ENCODE measurements at places on chromosomes 7 and 10. TPM values are rescaled to one million over a fixed set of nuclear protein-coding genes. Genes with fewer than 3 reads are reported as not detected.

- no peaks in the 10 kb centered on the region for H3K36me3 ChIP-seq
- no peaks in the 10 kb centered on the region for H3K27me3 ChIP-seq
- H3K27ac ChIP-seq = no peak overlapping the region
Measured at GRCh38 chr10:35262436-35262835, 73.9 kb upstream of the CCNY start.

GRCh38 chr7:66877577-66878300 is 43.3 kb upstream of the TMEM248 start:
- no peaks in the 10 kb centered on the region for H3K27me3 ChIP-seq
- H3K27ac ChIP-seq = no peak overlapping the region
- H3K4me1 ChIP-seq = no peaks in the 10 kb centered on the region
- H3K36me3 ChIP-seq = no peaks in the 10 kb centered on the region
- H3K4me3 ChIP-seq = no peak overlapping the region
- no peak for DNase-seq

- DNase-seq = no peak
- no peaks in the 10 kb centered on the region for H3K36me3 ChIP-seq
- H3K4me1 ChIP-seq = peaks cover 7% of the 10 kb centered on the region
- H3K27me3 ChIP-seq = no peaks in the 10 kb centered on the region
- no peak overlapping the region for H3K27ac ChIP-seq
- H3K4me3 ChIP-seq = no peak overlapping the region
Measured at GRCh38 chr7:29278337-29279069, 83.9 kb downstream of the CHN2 start.

GRCh38 chr10:70312972-70313371 is 29.2 kb upstream of the NPFFR1 start:
- no peak for DNase-seq
- no peaks in the 10 kb centered on the region for H3K27me3 ChIP-seq
- no peak overlapping the region for H3K27ac ChIP-seq

DNA sequence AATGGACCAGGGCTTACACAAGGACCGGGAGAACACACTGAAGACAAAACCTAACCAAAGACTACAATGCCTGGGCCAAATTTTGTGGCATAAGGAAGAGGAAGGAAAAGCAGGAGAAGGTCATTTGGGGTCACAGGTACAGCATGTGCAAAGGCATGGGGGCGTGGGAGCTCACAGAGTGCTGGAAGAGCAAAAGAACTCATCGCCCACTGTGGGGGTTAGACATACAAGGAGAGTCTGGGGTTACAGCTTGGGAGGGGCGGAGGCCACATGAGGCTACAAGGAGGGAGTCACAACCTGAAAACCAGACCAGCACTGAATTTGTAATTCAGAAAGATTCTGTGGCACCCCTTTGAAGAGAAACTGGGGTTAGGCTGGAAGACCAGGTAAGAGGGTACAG is 9.7 kb downstream of the PUS7 start:
- H3K27ac ChIP-seq = no peak overlapping the region
- H3K4me3 ChIP-seq = no peak overlapping the region
- H3K4me1 ChIP-seq = no peaks in the 10 kb centered on the region
- DNase-seq = no peak
- H3K36me3 ChIP-seq = no peaks in the 10 kb centered on the region
- no peaks in the 10 kb centered on the region for H3K27me3 ChIP-seq

DNA sequence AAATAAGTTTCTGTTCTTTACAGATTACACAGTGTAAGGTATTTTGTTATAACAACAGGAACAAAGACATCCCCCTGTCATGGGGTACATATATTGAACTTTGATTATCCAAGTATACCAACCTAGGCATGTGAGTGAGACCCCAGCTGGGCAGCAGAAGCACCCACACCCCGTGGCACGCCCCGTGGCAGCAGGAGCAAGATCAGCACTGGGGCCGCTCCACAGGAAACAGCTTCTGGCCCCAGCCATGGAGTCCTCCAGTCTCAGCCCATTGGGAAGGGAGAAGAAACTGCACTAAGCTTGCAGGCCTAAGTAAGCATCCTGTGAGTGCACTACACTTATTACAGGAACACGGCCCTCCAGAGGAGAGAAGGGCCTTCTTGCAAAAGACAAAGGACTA is 24.2 kb upstream of the TMEM72 start:
- no peak overlapping the region for H3K4me3 ChIP-seq
- no peak overlapping the region for H3K27ac ChIP-seq
- no peaks in the 10 kb centered on the region for H3K36me3 ChIP-seq
- no peaks in the 10 kb centered on the region for H3K4me1 ChIP-seq
- no peak for DNase-seq

GRCh38 chr7:43856996-43857395 is 12.3 kb downstream of the MRPS24 start:
- H3K27me3 ChIP-seq = no peaks in the 10 kb centered on the region
- DNase-seq = no peak
- H3K4me3 ChIP-seq = no peak overlapping the region
- H3K36me3 ChIP-seq = no peaks in the 10 kb centered on the region

GRCh38 chr7:44097064-44097932 is 6.8 kb upstream of the AEBP1 start:
- H3K27ac ChIP-seq = no peak overlapping the region
- H3K27me3 ChIP-seq = peaks cover 6% of the 10 kb centered on the region
- H3K4me3 ChIP-seq = no peak overlapping the region
- H3K36me3 ChIP-seq = no peaks in the 10 kb centered on the region
- DNase-seq = no peak
- H3K4me1 ChIP-seq = no peaks in the 10 kb centered on the region

- H3K27me3 ChIP-seq = no peaks in the 10 kb centered on the region
- no peaks in the 10 kb centered on the region for H3K4me1 ChIP-seq
- no peak overlapping the region for H3K27ac ChIP-seq
- H3K4me3 ChIP-seq = no peak overlapping the region
- DNase-seq = no peak
Measured at GRCh38 chr10:52807803-52808202, 35.2 kb upstream of the MBL2 start.

DNA sequence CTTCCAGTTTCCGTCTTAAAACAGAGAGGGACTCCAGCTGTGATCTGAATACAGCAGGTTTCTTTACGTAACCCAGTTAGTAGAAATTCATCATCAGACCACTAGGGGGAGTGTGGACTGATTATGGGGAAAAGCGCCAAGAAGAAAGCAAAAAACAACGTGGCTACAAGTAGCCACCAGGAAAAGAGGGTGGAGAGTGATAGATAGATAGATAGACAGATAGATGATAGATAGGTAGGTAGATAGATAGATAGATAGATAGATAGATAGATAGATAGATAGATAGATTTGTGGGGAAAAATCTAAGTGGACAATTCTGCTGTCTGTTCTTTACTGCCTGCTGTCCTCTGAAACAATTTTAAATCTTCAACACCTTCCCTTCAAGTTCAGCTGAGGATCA is 12.7 kb upstream of the AKR1B10 start:
- H3K4me1 ChIP-seq = no peaks in the 10 kb centered on the region
- DNase-seq = peak; percentile 81
- H3K4me3 ChIP-seq = no peak overlapping the region
- H3K27me3 ChIP-seq = peaks cover 12% of the 10 kb centered on the region
- no peaks in the 10 kb centered on the region for H3K36me3 ChIP-seq

DNA sequence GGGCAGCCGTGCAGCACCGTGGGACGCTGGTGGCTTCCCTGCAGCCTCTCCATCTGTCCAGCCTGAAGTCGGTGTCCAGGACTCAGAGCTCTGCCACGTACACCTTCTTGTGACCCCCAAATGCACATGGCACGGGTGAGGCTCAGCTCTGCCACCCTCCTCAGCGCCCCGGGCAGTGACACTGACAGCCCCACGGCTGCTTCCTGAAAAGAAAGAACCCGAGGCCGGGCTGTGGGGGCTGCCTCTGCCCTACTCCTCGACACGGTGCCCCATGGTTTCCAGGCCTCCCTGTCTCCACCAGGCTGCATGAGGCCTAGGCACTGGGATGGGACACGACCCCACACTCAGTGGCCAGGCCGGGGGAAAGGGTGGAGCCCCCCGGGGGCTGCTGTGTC is 13.7 kb downstream of the ADGRA1 start:
- H3K36me3 ChIP-seq = no peaks in the 10 kb centered on the region
- H3K27ac ChIP-seq = no peak overlapping the region
- H3K4me3 ChIP-seq = no peak overlapping the region
- peaks cover 19% of the 10 kb centered on the region for H3K27me3 ChIP-seq
- DNase-seq = no peak

GRCh38 chr7:34835901-34836600 is 178.0 kb downstream of the NPSR1 start:
- H3K4me1 ChIP-seq = peaks cover 11% of the 10 kb centered on the region
- no peak for DNase-seq
- H3K27ac ChIP-seq = no peak overlapping the region
- no peak overlapping the region for H3K4me3 ChIP-seq

- no peak overlapping the region for H3K27ac ChIP-seq
- DNase-seq = no peak
- H3K4me3 ChIP-seq = no peak overlapping the region
- peaks cover 70% of the 10 kb centered on the region for H3K27me3 ChIP-seq
Measured at GRCh38 chr10:117126034-117126433, 12.0 kb downstream of the VAX1 start.

GRCh38 chr7:118148930-118149329 is 35.0 kb upstream of the LSM8 start:
- no peaks in the 10 kb centered on the region for H3K36me3 ChIP-seq
- no peak overlapping the region for H3K27ac ChIP-seq
- no peaks in the 10 kb centered on the region for H3K27me3 ChIP-seq
- DNase-seq = no peak
- H3K4me1 ChIP-seq = peaks cover 13% of the 10 kb centered on the region

GRCh38 chr7:157674715-157675426 is 338.1 kb downstream of the DNAJB6 start:
- peaks cover 50% of the 10 kb centered on the region for H3K4me1 ChIP-seq
- no peak for DNase-seq
- H3K27ac ChIP-seq = no peak overlapping the region
- H3K36me3 ChIP-seq = no peaks in the 10 kb centered on the region

GRCh38 chr10:62047228-62047892 is 145.9 kb downstream of the ARID5B start:
- no peak for DNase-seq
- H3K4me3 ChIP-seq = no peak overlapping the region
- no peak overlapping the region for H3K27ac ChIP-seq
- H3K36me3 ChIP-seq = no peaks in the 10 kb centered on the region
- peaks cover 11% of the 10 kb centered on the region for H3K4me1 ChIP-seq

- peaks cover 7% of the 10 kb centered on the region for H3K4me1 ChIP-seq
- H3K27me3 ChIP-seq = peaks cover 10% of the 10 kb centered on the region
- no peak overlapping the region for H3K4me3 ChIP-seq
- no peaks in the 10 kb centered on the region for H3K36me3 ChIP-seq
Measured at GRCh38 chr7:22454446-22454845, 45.5 kb downstream of the STEAP1B start.

DNA sequence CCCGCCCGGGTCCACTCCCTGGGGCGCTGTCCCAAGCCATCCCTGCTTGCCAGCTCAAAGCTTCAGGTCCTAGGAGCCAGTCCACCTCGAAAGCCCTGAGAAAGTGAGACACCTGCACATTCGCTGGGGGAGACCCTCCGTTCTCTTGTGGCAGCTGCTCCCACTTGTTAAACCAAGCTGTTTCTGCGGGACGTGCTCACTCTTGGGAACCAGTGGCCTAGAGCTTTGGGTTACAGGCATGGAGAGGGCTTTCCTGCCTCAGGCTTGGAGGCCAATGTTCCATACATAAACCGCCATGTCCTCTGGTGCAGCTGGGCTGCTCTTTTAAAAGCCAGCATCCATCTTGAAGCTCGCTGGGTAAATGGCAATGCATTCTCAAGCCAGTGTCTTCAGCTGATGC is 19.9 kb upstream of the TTYH3 start:
- H3K36me3 ChIP-seq = no peaks in the 10 kb centered on the region
- H3K4me3 ChIP-seq = no peak overlapping the region
- no peak for DNase-seq
- no peaks in the 10 kb centered on the region for H3K27me3 ChIP-seq
- no peak overlapping the region for H3K27ac ChIP-seq
- peaks cover 25% of the 10 kb centered on the region for H3K4me1 ChIP-seq

DNA sequence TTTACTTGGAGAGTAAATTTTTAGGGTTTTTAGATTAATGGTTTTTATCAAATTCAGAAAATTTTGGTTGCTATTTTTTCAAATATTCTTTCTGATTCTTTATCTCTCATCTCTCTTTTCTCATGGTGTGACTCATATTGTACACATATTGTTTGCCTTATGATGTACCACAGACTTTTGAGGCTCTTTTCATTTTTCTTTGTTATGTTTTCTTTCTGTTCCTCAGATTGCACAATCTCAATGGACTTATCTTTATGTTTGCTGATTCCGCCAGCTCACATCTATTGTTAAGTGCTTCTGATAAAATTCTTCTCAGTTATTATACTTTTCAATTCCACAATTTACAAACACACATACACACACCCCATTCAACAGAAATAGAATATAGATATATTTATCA is 168.2 kb upstream of the IGFBP3 start:
- H3K4me3 ChIP-seq = no peak overlapping the region
- H3K27ac ChIP-seq = no peak overlapping the region
- no peaks in the 10 kb centered on the region for H3K36me3 ChIP-seq
- no peak for DNase-seq

GRCh38 chr7:111685349-111685748 is 123.1 kb upstream of the IMMP2L start:
- H3K27ac ChIP-seq = no peak overlapping the region
- no peaks in the 10 kb centered on the region for H3K27me3 ChIP-seq
- no peaks in the 10 kb centered on the region for H3K36me3 ChIP-seq
- DNase-seq = no peak
- H3K4me3 ChIP-seq = no peak overlapping the region

GRCh38 chr7:28550580-28551186 is 138.4 kb downstream of the CREB5 start:
- H3K27me3 ChIP-seq = no peaks in the 10 kb centered on the region
- no peaks in the 10 kb centered on the region for H3K36me3 ChIP-seq
- H3K27ac ChIP-seq = no peak overlapping the region
- no peak overlapping the region for H3K4me3 ChIP-seq

DNA sequence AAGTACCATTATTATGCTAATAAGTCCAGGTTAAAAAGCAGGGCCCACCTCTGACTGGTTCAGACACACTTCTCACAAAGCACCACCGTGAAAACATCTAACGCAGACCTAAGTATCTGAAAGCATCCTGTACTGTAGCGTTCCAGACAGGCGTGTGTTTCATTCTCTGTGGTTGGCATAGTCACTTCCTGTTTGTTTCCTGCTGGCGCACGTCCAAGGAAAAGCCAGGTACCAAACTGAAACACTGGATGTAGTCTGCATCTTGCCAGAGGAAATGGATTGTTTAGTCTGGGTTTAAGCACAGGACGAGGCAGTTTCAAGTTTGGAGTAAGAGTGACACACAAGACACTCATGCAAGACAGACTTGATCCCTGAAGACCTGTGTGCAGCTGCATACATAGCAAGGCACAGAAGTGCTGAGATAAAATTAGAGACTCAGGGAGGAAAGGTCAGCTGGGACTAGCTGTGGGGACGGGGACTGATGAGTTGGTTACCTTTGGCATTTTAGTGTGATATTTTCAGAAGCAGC is 23.3 kb downstream of the BPGM start:
- DNase-seq = no peak

Gene ANKRD1
- 0.09 TPM for total RNA-seq

Gene IDI2
- total RNA-seq = not detected

Gene PRKRIP1
- 29.1 TPM for total RNA-seq

Gene IRF5
- 0.28 TPM for total RNA-seq

Gene ASZ1
- not detected for total RNA-seq

Gene TLX1
- total RNA-seq = not detected

Gene NODAL
- not detected for total RNA-seq

Gene NOC3L
- 31.0 TPM for total RNA-seq

Gene CCDC186
- total RNA-seq = 22.9 TPM

Gene SLC29A3
- total RNA-seq = 2.5 TPM

Gene ANXA8L1
- total RNA-seq = not detected

Gene SPDYE18
- not detected for total RNA-seq
